ENCODE measurements at places on chromosomes 16 and 17.

GRCh38 chr16:19167710-19168370, at the start of gene SYT17:
Gene SYT17 (plus strand): TSS chr16:19168240. CDS start chr16:19168647, 407 bp downstream.
- no peak for DNase-seq

- DNase-seq: no peak
These were observed 14.3 kb downstream of the PRCD start for GRCh38 chr17:76554131-76554530.

DNA sequence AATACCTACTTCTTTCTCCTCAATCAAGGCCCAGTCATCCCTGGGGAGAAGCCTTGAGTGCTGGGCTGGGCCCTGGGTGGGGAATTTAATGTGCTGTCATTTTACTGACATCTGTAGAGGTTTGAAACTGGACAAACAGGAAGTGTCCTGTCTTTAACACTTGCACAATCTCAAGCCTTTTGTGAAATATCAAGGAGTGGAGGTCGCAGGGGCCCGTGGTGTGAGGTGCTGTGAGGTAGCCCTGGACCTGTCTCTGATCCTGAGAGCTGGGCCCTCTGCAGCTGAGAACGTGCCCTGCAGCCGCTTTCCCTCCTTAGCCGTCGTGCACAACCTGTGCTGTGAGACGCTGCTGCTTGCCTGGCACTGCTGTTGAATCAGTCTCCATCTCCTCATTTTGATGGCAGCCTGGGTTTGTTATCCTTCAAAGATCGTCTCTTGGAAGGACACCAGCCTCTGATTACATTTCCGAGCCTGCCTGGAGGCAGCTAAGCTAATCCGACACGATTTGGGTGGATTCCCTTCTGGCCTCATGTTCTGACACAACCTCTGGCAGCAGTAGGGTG, 29.9 kb downstream of the SMARCE1 start:
- no peak for DNase-seq

GRCh38 chr17:32627239-32627996, 140.6 kb downstream of the CDK5R1 start:
- no peak for DNase-seq

- DNase-seq: no peak
These were observed 52.0 kb downstream of the LDHD start for GRCh38 chr16:75064403-75065148.

DNA sequence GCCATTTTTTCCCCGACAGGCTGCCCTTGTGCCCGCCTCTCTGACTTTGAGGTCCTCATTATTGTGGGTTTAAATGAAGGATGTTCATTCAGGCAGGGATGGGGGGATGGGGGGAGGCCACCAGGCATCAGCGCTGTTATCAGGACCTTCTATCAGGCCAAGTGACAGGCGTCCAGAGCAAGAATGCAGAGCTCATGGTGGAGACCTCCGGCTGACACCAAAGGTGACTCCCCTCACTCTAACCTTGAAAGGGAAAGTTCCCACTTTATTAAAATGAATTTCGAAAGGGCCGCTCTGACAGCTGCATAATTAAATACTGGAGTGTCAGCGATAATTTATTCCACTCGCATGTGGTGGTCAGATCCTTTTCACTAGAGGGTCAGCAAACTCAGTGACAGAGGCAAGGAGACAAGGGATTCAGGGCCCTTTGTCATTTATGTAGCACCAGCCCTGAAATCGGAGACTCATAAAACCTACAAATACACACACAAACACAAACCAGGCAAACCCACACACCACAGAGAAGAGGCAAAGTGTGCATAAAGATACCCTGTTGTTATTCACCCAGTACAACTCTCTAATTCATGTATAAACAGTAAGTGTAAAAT, 436.0 kb downstream of the MAF start:
- DNase-seq: no peak

DNA sequence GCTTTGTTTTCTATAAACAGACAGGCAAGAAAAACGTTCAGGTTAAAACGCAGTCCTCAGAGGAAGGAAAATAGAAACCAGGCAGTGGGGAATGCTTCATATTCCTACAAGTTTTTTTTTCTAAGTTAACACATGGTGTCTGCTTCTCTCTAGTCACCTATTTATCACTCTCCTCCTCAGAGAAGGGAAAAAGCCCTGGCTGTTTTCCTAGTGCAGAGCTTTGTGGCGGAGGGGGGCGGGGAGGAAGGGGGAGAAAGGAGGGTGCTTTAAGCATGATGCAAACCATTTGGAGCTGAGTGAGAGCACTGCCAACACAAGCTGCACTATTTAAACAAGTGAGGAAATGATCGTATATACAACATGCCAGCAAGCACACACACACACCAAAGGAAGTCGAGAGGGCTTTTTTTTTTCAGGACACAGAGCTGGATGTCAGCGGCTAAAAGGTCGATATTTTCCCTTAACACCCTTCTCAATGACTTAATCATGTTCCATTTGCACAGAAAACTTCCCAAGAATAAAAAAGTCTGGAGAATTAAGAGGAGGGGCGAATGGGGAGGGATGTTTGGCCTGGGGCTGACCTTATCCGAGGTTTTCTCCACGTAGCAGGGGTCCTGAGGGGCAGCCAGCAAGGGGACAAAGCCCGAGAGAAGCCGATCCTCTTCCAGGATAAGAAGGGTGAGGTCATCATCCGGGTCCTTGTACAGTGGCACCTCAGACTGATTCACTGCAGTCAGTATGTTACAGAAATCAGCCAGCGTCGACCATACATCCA, 117.4 kb downstream of the HIC1 start:
- DNase-seq: peak; percentile 97

DNA sequence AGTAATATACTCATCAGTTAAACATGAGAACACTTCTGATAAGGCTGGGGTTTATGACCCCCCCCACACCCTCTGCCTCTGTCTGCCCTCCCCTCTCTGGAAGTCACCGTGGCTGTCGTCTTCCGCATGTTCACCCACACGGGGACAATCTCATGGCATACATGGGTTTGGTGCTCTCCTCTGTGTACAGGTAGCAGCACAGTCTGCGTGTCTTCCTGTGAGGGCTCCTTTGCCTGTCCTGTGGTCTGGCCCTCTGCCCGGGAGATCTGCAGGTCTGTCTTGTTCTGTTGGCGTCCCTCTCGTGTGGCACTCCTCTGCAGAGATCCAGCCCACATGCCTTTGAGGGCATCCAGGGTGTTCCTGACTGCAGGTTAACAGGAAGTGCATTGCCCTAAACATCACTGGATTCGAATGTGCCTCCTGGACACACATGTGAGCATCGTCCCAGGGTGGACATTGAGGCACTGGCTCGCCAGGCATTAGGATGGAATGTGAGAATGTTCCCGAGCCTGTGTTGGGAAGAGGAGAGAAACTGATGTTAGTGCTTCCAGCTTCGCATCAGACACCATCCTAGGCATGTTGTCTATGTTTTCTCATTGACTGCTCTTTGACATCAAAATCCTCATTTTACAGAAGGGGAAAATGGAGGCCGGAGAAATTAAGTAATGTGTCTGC, 54.5 kb downstream of the NKD1 start:
- DNase-seq: no peak

- no peak for DNase-seq
These were observed 9.9 kb upstream of the EMP2 start for GRCh38 chr16:10590342-10590741.

DNA sequence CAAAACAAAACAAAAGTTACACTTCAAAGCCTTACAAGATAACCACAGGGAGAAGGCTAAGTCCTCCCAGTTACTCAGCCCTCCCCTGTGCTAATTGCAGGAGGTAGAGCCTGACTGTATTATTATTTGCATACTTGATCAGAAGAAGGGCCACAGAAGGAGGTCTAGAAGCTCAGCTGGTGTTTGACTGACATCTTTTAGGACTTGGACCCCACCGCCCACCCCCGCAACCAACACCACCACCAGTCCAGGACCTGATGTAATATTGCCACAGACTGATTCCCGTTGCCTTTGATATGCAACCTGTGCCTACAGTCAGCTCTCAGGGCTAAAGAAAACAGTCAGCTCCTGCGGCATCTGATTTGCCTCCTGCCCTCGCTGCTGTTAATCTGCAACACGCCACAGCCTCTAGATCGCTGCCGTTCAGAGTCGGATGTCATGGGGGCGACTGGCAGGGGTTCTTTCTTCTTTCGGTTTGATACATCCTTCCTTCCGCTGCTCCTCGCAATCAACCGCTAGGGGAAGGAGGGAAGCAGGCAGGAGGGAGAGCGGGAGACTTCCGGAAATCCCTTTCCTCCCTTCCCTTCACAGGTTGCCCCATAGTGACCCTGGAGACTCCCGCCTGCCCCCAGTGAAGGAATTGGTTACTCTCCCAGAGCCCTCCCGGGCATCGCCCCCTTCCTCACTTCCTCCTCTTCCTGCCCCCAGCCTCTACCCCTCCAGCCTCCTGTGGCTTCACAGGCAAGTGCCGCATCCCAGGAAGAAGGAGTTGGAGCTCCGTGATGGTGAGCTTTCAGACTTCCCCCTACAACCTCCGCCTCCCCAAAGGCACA, 90.5 kb upstream of the SOX9 start:
- DNase-seq: no peak

DNA sequence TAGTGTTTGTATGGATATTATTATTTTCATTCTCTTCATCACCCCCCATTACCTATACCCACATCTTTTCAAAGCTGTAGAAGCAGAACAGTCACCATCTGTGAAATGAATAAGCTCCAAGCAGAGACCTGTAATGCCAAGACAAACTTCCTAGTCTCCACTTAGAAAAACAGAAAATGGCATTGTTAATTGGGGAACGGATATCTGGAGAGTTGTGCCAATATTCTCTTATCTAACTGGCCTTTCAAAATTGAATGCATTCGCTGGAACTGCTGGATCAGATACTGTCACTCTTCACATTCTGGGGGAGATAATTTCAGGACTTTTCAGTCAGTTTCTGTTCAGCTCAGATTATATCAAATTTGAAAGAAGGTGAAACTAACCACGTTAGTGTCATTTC, 464.4 kb upstream of the GOT2 start:
- DNase-seq: no peak

DNA sequence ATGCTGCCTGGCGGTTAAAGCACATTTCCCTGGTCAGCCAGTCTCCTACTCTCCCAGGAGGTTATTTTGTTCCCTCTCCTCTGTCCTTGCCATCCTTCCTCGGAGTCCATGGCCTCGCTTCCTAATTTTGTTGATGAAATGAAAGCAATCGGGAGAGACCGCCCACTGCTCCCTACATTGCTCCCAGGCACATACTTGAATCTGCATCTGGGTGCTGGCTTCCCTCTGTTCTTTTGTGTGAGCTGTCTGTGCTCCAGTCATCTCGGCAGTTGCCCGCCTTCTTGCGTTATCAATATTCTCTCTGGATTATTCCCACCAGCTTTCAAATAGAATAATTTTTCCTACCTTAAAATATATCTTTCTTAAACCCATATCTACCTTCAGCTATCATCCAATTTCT, 11.1 kb downstream of the KRT23 start:
- no peak for DNase-seq

- peak; percentile 44 for DNase-seq
These were observed at the start of gene ERBB2 for GRCh38 chr17:39699818-39700147. Gene ERBB2 (plus strand): TSS chr17:39700064. CDS start chr17:39700239, 175 bp downstream.

DNA sequence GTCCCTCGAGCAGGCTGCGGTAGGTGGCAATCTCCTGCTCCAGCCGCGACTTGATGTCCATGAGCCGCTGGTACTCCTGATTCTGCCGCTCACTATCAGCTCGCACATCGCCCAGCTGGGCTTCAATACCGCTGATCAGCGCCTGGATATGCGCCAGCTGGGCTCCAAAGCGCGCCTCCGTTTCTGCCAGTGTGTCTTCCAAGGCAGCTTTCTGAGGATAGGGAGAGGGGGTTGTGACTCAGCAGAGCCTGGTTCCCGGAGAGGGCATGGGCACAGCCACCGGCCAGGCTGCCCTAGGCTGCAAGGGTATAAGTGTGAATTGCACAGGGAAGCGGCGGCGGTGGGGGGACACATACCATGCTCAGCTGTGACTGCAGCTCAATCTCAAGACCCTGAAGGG, 4.3 kb downstream of the KRT19 start:
- DNase-seq: no peak

- DNase-seq: peak; percentile 13
These were observed 23.7 kb downstream of the CLEC3A start for GRCh38 chr16:78045865-78046581.

DNA sequence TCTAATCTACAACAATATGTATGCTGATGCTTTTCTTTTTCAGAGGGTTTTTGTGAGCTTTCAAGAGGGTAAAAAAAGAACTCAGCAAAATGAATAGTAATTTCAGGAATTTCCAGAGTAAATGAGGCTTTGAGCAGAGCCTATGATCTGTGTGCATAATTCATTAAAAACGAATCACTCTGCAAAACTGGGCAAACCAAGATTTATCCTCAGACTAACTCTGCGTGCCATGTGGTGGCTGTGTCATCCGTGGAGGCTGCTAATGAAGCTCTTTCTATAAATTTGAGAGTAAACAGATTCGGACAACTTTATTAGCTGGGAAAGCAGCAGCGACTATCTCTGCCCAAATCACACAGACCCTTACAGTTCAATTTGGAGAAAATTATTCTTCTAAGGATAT, 83.8 kb downstream of the FOXL1 start:
- no peak for DNase-seq

GRCh38 chr17:9468937-9469336, 106.7 kb downstream of the STX8 start:
- DNase-seq: no peak

GRCh38 chr17:54785643-54786268, 114.9 kb upstream of the TOM1L1 start:
- DNase-seq: no peak

DNA sequence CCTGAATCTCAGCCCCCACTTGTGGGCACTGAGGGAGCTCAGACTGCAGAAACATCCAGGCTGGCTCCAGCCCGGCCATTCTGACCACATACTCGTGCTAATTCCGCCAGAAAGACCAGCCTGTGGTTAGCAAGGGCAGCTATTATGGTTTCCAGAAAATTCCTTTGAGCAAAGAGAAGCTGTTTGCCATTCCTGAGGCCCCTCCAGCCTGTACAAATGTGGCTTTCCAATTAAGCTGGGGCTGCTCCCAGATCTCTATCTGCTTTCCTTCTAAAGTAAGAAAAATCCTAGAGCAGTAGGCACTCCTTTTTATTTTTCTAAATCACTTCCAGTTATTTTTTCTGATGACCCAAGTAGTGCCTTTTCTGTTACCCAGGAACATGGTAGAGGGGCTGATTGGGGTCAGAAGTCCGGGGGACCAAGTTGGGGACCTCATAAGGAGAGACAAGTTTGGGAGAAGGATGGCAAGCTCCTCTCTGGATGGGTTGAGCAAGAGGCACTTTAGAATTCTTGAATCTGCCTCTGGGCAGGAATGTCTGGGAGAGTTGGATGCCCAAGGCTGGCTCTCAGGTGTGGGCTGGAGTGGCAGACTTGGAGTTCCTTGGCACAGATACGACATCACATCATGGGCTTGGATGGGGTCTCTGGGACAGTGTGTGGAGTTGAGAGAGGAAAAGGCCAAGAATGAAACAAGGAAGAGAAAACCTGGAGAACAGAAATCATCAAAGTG, 83.3 kb upstream of the TNRC6C start:
- peak; percentile 23 for DNase-seq

Data from non-pigmented ciliary epithelial cell (primary cell).